Astrocyte of the cerebellum (primary cell): ENCODE measurements at places on chromosomes 7 and 10.

GRCh38 chr10:34575882-34576281 is 239.2 kb downstream of the PARD3 start:
- no peak for DNase-seq

DNA sequence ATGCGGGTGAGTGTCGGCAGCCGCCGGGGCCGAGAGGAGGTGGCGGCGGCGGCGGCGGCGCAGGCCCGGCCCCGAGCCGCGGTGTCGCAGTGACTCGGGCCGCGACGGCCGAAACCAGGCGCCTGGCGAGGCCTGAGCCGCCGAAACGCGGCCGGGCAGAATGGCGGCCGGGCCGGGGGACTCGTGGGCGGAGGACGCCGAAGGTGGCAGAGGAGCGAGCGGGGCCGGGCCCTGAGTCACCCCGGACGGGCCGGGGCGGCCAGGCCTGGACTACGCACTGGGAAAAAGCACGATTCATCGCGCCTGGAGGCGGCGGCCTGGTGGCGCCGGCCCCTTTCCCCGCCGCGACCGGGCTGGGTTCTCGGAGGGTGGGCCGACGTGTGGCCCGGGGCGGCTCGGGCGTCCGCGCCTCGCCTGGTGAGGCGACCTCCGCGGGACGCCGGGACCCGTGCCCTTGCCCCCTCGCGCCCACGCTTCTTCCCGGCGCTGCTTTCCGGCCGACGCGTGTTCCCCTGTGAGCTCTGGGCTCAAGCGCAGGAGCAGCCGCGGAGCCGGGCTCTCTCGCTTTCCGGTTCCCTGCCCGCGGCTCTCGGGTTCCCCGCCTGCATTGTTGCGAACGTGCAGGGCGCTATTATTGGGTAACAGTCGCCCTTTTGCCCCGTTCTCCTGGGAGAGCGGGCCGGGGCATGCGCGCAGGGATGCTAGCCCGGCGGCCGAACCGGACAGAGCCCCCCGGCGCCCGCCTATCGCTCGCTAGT is 500 bp downstream of the CUL1 start:
- no peak for DNase-seq

DNA sequence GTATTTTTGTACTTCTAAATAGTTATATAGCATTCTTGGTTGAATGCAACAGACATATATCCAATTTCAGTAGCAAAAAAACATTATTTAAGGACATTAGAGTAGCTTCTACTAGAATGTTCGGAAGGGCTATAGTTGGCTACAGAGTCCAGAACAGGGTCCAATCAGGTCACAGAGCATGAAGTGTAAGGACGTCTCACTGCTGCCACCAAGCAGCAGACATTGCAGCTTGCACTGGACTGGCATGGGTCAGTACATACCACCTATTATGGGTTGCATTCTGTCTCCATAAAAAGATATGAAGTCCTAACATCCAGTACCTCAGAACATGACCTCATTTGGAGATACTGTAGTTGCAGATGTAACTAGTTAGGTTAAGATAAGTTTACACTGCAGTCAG is 87.3 kb downstream of the LHFPL3 start:
- no peak for DNase-seq

DNA sequence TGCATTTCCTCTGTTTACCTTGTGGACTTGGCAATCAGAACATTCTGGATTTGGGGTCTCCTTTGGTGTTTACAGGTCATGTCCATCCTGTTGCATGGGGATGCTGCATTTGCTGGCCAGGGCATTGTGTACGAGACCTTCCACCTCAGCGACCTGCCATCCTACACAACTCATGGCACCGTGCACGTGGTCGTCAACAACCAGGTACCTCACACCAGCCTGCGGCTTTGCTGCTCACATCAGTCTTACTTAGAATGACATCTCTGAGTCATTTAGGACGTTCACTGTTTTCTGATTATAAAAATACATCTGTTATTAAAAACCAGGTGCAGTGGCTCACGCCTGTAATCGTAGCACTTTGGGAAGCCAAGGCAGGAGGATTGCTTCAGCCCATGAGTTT is 67.0 kb upstream of the ZMIZ2 start:
- no peak for DNase-seq
